GM12892 (cell line): ENCODE measurements at places on chromosomes 11 and 22.

GRCh38 chr11:77865805-77866204, 44.9 kb downstream of the AAMDC start:
- no peak for DNase-seq

DNA sequence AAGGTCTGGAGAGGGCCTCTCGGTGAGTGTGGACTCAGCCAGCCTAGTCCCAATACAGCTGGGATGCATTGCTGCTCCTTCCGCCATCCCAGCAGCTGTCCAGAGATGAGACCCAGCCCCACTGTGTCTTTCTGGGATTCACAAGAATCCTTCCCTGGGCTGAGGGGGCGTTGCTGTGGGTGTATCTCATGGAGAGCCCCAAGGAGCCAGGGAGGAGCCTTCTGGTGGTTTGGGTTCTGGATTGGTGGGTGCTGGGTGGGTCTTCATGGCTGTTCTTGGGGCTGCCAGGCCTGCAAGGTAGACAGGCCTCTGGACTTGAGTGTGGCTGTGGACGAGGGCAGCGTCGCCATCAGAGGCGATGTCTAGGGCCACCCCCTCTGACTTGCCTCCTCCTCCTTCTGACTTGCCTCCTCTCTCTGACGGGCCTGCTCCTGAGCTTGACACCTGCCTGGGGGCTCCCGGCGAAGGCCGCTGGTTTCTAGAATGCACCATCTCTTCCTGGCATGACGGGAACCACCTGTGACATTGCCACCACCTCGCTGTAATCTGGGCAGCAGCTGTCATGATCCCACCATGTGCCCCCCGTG, 17.2 kb downstream of the KCNQ1 start:
- no peak for DNase-seq

DNA sequence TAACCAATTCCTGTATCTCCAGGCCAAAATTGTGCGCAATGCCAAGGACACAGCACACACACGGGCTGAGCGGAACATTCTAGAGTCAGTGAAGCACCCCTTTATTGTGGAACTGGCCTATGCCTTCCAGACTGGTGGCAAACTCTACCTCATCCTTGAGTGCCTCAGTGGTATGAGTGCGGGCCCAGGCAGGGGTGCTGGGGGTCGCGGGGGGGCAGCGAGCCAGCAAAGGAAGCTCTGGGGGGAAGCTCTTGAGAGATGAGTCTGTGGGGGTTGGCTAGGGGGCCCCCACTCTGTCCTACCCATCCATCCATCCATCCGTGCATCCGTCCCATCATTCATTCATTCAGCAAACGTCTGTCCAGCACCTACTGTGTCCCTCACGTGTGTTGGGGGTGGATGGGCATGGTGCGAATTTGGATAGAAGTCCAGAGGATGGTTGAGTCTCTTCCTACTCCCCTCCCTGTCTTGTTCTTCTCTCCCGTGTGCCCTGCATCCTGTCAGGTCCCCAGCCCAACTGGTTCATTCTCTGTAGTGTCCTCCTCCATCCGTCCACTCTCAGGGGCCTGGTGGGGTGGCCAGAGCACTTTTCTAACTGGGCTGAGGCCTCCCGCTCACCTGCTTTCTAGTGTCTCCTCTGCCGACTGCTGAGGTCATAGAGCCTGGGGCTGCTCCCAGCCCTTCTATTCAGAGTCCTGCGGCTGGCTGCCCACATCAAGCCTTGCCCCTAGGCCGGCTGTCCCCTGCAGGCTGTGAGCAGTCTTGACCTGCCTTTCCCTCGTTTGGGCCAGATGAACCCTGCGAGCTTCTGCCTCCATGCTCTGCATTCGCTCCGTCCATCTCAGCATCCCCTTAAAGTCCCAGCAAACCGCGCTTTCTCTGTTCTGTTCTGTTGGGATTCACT, 3.3 kb downstream of the RPS6KB2 start:
- DNase-seq, result no peak

DNA sequence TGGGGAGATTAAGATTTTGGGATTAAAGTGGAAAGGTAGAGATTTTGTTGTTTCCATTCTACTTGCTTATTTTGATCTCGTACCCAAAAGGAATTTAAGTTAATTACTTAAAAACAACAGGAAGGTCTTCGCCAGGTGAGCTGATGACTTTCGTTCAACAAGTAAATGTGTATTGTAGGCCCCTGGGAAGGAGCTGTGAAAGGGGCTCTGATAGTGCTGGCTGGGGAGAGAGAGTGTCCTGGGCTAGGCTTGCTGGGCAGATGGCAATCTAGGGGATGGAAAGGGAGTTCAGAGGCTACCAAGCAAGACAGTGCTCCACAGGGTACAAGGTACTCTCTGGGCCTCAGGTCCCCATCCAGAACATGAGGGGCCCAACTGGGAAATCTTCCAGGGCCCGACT, 189.4 kb downstream of the CEP164 start:
- no peak for DNase-seq

- no peak for DNase-seq
Observed at GRCh38 chr11:61279934-61280659, 15.0 kb downstream of the VWCE start.

- no peak for DNase-seq
Observed at GRCh38 chr22:17284888-17285287, 65.7 kb upstream of the ADA2 start.

DNA sequence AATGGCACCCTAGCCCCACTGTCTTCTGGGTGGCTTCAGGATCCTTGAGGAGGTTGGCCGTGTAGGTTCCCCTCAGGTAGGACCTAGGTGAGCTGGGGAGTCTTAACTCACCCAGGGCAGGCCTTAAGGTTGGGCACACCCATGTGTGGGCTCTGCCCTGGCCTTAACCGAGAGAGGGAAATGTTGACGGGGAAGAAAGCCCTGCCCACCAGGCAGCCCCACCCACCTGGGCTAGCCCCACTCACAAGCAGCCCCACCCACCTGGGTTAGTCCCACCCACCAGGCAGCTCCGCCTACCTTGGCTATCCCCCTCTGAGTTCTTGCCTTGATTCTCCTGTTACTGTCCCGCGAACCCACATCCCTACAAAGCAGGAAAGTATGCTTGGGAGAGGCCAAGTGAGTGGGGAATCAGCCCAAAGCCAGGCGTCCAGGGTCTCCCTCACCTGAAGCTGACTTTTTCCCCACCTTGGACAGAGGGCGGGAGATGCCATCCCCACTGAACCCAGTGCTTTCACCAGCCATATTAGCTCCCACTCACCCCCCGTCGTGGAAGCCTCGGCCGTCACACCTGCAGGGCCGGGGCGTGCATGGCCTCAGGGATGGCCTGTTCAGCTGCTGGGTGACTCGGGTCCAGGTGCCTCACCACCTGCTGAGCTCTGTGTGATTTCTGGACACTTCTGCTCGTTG, at the start of gene MYEOV:
Gene MYEOV, plus strand, starts transcription at position 337 of the 687 bp plus-strand sequence. CDS start 1,200 bp downstream, outside the sequence.
- peak; percentile 67 for DNase-seq

- no peak for DNase-seq
Observed at GRCh38 chr11:76524919-76525318, 80.1 kb downstream of the EMSY start.

DNA sequence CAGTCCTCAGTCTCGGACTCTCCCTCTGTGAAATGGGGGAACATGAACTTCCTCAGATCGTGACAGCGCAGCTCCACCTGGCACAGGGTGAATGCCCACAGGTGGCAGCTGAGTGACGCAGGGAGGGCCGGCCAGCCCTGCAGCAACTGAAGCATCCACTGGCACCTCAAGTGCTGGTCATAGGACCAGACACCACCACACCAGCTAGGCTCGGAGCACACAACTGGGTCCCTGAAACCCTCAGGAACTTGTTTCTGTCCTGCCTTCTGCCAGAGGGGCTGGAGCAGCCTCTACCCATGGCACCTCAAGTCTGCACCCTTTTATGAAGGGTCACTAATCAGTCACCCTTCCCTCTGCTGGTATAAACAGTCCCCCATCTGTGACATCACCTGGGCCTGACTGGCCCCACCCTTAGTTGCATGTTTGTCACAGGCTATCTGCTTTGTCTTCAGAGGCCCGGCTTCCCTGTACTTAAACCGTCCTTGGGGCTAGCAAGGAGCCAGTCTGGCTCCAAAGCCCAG, 7.4 kb upstream of the CDC42BPG start:
- DNase-seq, result no peak

GRCh38 chr11:93822359-93822758, 28.1 kb downstream of the VSTM5 start:
- no peak for DNase-seq

- no peak for DNase-seq
Observed at GRCh38 chr22:41574847-41575381, 14.1 kb downstream of the CSDC2 start.

DNA sequence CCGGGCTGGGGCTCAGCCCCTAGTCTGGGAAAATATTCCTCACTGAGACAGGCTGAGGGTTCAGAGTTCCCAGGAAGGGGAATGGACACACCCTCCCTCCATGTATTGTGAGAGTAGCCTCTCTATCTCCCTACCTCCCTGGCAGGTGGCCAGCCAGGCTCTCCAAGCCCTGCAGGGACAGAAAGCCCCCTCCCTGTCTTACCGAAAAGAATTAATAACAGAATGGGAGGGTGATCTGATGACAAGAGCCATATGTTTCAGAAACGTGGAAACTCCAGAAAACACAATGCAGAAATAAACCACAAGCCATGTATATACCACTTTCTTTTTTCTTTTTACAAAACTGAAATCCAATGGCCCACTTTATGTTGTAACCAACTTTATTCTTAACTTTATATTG, 140.0 kb downstream of the CHST1 start:
- no peak for DNase-seq

GRCh38 chr11:117696540-117696939, 100.5 kb downstream of the DSCAML1 start:
- no peak for DNase-seq
